ENCODE measurements at places on chromosomes 7 and 10. TPM values are rescaled to one million over a fixed set of nuclear protein-coding genes. Genes with fewer than 3 reads are reported as not detected.

DNA sequence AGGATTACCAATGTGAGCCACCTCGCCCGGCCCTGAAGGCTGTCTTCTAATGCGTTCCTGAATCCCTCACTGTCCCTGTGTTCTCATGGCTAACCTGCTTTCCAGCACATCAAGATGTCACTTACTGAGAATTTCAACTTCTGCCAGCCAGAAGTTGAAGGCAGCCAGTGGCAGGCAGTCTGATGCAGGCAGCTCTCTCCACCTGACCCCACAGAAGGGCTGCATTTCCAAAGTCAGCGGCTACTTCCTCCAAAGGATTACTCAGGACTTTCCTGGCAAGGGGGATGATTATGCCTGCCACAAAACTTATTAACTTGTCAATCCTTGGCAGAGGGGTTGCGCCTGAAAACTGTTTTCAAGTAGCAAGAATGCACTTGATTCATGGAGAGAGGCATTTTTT is 1219.4 kb downstream of the TYW1 start:
- no peak overlapping the region for H3K27ac ChIP-seq
- no peaks in the 10 kb centered on the region for H3K4me1 ChIP-seq
- no peak for DNase-seq
- H3K36me3 ChIP-seq, result no peaks in the 10 kb centered on the region
- H3K27me3 ChIP-seq, result no peaks in the 10 kb centered on the region

DNA sequence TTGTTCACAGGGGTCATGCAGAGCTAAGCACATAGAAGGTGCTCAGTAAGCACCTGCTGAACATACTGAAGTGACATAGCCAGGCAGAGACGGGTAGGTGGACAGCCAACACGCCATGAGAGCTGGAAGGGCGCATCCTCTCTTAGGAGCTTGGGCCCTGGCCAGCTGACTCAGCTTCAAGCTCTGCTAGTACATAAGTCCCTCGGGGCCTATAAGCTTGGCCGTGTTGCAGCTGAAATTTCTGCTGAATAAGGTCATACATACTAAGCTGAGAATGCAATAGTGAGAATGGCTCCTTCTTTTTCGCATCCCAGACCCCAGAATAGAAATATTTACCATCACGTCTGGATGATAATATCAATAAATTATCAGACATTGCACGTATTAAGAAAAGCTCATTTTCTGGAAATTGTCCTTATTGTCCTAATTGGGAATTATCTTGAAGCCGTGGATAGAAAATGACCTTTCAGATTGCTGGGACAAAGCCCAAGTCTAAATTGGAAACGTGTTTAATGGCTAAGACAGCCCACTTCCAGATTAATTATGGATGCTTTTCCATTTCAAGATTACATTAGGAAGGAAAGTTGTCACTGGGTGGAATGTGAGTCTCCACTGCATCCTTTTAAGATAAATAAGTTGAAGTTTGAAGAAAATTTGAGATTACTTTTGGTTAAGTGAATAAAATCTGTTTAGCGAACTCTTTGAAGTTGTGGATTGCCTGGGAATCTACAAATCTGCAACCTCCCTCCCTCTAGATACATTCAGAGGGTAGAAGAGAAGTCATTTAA is 287.1 kb upstream of the C7orf33 start:
- no peak overlapping the region for H3K27ac ChIP-seq
- peaks cover 18% of the 10 kb centered on the region for H3K4me1 ChIP-seq
- no peaks in the 10 kb centered on the region for H3K27me3 ChIP-seq
- no peaks in the 10 kb centered on the region for H3K36me3 ChIP-seq

DNA sequence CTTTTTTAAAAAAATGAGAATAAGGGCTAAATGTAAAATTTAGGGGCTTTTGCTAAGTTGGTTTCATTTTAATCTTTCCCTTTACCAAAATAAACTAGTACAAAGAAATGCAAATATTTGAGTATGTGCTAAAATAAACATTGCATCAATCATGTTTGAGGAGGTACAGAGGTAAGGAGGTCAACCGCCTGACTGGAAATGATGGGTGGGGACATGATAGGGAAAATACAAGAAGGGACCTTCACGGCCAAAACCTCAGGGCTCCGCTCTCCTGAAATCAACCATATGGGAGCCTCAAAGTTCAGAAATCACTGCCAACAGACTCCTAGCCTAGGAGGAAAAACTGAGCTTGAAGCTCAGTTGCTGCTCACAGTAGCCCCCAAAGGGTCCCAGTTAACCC is 207.6 kb downstream of the AHR start:
- H3K27me3 ChIP-seq, result no peaks in the 10 kb centered on the region
- H3K4me3 ChIP-seq, result no peak overlapping the region
- no peak for DNase-seq
- H3K27ac ChIP-seq, result no peak overlapping the region
- H3K36me3 ChIP-seq, result no peaks in the 10 kb centered on the region
- no peaks in the 10 kb centered on the region for H3K4me1 ChIP-seq

DNA sequence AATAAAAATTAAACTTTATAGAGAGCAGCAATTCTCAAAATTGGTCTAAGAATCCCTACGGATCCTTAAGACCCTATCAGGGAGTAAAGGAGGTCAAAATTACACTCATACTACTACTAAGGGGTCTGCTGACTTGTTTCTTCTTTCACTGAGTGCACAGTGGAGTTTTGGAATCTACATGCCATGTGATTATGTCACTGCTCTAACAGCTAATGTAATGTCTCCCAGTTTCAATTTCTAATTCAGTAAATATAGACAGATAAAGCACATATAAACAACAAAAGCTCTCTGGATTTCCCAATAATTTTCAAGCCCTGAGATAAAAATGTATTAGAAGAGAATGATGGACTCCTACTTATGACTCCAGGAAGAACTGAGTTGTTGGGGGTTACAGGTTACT is 74.6 kb downstream of the WAPL start:
- peaks cover 70% of the 10 kb centered on the region for H3K36me3 ChIP-seq
- DNase-seq, result no peak
- H3K27ac ChIP-seq, result no peak overlapping the region
- H3K4me1 ChIP-seq, result peaks cover 3% of the 10 kb centered on the region

- H3K27ac ChIP-seq, result no peak overlapping the region
- no peaks in the 10 kb centered on the region for H3K27me3 ChIP-seq
- H3K36me3 ChIP-seq, result peaks cover 18% of the 10 kb centered on the region
- H3K4me3 ChIP-seq, result no peak overlapping the region
- H3K4me1 ChIP-seq, result no peaks in the 10 kb centered on the region
Measured at GRCh38 chr10:101935431-101935830, 91.8 kb upstream of the KCNIP2 start.

Gene ELFN1
- not detected for total RNA-seq

Gene TMEM139
- 0.27 TPM for total RNA-seq

Gene IFRD1
- total RNA-seq, result 205 TPM

Gene VWDE
- 1.5 TPM for total RNA-seq

Gene RSPH10B
- not detected for total RNA-seq
